KBM-7 (cell line): ENCODE measurements at places on chromosomes 7 and 10.

GRCh38 chr10:7206412-7207100 is 204.3 kb downstream of the SFMBT2 start:
- no peak for DNase-seq

DNA sequence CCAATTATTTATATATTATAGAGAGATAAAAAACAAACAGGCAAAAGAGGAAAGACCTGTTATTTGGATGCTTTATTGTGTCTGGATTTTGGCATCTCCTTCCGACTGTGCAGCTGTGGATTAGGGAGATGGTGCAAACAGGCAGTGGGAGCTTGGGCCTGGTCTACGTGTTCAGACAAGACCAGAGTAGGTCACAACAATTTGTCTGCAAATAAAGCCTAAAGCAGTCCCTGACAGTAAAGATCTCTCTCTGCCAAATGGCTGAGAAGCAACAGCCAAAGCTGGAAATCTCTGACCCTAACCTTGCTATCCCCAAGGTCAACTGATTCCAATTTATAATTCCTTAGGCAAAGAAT is 82.0 kb downstream of the ABLIM1 start:
- DNase-seq: no peak

- DNase-seq: no peak
Measured at GRCh38 chr10:74827694-74828093, 1.3 kb downstream of the KAT6B start.

GRCh38 chr7:100884736-100885439 is 4.6 kb downstream of the UFSP1 start:
- peak; percentile 72 for DNase-seq

DNA sequence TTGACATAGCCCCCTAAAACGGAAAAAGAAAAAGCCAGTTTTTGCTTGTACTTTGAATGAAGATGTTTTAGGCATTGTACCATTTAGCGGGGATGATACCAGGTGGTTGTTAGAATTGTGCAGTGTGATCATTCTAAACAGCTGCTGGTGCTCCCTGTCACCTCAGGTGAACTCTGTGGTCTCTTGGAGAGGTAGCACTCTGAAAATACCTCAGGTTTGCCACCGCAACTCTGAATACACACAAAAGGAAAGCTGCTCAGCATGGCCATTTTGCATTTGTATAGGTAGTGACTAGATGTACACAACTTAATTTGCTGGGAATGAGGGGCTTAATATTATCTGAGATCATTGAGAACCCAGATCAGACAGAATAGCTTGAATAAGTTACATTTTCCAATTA is 52.6 kb downstream of the PLEKHA8 start:
- no peak for DNase-seq

- DNase-seq: no peak
Measured at GRCh38 chr7:37174460-37174859, 274.2 kb downstream of the ELMO1 start.

- no peak for DNase-seq
Measured at GRCh38 chr7:44522315-44522714, 18.8 kb downstream of the NPC1L1 start.

DNA sequence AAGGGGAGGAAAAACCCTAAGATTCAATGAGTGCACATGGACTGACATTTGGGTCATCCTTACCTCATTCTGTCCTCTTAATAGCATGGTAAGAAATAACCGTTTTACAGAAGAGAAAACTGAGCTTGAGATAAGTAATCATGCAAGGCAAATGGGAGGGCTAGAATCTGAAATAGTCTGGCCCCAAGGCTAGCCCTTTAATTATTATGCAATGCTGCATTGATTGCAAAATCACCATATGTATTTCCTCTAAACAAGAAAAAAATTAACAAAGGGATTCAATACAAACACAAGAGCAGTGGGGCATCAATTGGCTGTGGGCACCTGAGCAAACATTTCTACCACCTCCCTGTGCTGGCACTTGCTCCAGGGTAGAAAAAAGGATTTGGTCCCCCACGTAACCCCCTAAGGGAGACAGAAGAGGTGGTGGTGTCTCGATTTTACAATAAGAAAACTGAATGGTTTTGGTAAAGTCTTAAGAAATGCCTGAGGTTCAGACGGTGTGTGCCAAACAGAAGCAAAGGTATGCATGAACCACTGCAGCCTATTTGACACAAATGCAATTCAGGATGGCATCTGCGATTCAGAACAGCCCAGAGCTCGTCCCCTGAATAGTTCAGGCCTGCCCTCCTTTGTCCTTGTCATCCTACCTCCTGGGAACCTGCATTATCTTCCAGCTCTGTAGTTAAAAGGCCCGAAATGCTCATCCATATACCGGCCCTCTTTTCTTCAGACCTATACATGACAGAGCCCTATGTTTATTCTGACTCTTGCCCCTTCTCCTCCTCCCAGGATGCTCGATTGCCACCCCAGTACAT is 23.6 kb downstream of the PIP4K2A start:
- DNase-seq: no peak

DNA sequence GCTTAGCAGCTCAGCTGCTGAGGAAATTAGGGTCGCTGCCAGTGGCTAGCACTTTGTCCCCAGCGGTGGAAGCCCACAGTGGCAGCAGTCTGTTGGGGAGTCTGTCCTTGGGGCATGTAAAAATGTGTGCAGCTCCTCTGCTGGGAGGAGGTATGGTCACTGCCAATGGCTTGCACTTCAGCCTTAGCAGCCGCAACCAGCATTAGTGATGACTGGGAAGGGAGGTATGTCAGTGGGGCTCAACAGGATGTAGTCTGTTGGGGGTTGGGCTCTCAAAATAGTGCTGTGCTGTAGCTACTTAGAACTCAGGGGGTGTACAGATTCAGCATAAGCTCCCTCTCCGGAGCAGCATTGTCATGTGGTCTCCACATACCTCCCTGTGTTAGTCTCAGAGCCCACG is 189.9 kb downstream of the ZEB1 start:
- no peak for DNase-seq

DNA sequence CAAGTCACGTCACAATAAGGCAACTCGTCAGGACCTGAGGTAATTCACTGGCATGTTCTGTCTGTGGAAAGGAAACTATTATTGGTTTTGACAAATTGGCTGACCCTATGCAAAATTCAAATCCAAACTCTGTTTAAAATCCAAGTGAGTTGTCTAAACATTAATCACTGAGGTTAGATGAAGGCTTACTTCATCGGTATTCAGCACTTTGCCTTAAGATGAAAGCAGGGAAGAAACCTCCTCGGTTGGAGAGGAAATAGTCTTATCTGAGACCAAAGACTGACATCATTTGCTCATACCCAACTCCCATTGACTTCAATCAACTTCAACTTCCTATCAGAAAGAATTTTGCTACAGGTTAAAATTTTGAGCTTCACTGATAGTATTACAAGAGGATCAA is 355.1 kb upstream of the MBL2 start:
- DNase-seq: no peak

- DNase-seq: no peak
Measured at GRCh38 chr10:20396701-20397100, 500.4 kb downstream of the NEBL start.

DNA sequence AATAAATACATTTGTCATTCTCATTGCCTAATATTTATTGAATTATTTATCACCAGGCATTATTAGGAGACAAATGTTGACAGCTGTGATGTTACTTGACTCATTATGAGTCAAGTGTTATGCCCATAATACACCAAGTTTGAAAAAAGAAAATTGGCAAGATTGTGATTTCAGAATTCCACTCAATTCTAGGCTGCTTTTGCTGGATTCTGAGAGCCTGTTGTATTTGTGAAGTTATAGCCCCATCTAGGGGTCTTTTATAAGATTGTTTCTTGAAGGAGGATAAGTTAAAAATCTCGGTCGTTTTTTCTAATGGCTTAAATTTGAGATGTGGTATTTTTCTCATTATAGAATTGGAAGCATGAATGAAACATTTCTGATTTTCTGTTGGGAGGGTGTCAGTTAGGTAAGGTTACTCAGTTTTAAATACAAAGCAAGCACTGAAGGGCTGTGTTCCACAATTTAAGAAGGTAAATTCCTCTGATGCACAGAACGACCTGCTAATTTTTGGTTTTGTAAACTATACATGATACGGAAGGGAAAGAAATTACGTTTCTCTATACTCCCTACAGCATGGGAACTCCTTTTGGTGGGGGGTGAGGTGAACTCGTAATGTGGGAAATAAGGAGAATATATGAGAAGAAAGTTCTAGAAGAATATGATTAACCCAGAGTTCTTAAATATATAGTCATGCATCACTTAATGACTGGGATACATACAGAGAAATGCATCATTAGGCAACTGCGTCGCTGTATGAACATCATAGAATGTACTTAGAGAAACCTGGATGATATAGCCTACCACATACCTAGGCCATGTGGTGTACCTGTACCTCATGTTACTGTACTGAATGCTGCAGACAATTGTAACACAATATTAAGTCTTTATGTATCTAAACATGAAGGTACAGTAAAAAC is 2.6 kb downstream of the STK31 start:
- peak; percentile 45 for DNase-seq

DNA sequence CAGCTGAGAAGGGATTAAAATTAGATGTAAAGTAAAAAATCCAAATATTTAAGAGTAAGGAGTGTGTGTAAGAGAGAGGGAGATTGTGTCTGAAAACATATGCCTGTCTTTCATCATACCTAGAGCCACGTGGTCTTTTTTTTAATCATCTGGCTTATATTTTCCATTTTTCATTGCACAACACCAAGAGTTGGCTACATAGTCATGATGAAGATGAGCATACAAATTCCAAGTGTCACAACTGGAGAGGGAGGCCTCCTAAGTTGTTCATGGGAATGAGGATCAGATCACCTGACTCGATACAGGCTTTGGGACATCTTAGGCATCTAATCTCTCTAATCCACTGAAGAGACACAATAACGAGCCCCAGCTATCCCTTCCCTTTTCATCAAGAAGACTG is 47.2 kb upstream of the CCDC3 start:
- no peak for DNase-seq

DNA sequence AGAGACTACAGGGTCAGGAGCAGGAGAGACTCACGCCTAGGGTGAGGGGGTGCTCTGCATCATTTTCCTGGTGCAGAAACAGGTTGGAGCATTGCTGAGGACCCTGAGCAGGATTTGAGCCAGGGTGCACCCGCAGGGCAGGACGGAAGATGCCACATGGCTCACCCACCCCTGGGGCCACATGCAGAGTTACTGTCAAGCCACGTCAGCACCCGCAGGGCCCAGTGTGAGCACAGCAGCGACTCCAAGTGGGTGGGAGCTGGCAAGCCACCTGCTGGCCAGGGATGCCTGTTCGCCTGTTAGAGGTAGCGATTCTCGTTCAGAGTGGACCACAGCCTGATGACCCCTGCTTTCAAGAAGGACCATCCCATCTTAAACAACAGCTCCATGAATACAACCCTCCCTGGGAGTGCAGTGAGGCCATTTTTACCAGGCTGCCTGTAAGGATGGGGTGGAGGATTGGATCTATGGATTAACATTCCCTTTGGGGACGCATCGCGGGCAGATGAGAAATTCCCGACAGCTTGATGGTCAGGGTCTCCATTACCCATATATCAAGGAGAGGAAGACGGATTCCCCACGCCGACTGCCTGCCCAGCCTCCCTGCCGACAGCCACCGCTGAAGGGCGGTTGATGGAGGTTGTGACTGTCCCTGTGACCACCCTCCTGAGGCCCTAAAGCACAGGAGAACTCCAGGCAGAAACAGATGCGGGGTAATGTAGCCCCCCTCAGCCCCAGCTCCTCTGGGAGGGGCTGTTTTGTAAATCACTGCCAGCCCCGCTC is 101.1 kb upstream of the RET start:
- no peak for DNase-seq

GRCh38 chr7:7817748-7818147 is 99.3 kb upstream of the RPA3 start:
- no peak for DNase-seq

DNA sequence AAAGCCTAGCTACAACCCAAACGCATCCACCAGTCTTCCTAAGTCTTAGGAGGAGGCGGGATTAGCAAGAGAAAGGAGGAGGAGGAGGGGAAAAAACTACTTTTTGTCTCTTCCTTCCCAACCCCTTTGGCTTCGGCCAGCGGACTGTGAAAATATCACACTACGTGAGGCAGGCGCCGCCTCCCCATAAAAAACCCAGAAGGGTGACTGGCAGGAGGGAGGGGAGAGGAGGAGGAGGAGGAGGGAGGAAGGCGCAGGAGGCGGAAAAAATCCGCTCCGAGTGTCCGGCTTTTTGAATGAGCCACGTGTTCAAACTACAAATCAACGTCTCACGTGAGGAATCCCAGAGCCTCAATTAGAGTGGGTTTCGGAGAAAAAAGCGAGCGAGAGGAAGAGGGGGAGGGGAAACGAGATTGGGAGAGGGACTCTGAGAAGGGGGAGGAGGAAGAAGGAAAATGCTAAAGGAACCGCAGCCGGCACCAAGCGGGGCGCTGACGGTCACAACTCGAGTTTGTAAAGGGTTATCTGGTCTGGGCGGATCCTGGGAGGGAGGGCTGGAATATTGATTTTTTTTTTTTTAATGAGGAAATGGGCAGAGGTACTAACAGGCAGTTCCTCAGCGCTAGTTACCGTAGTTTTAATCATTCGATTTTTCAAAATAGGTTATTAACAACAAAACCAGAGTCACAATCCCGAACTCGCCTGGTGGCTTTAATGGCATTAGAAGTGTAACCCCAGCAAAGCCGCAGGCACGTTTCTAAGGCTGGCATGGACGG is at the start of gene IGF2BP3:
Gene IGF2BP3, minus strand, starts transcription at position 162 of the 776 bp plus-strand sequence. CDS start 381 bp downstream, outside the sequence.
- peak; percentile 100 for DNase-seq

DNA sequence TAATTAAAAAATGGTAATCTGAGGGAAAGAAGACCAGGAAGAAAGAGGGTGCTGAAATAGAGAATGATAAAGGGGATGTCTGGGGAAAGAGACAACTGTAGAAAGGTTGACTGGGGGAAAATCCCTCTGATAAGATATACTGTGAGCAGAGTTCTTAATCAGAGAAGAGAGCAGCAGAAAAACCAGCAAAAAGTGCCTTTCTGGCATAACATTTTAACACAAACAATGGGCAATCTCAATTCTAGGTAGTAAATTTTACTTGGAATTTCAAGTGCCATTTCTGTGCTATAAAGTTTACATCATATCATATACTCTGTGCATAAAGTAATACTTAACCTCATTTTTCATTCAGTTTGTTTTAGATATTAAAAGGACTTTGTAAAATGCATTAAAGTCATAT is 251.9 kb upstream of the HGF start:
- DNase-seq: no peak

DNA sequence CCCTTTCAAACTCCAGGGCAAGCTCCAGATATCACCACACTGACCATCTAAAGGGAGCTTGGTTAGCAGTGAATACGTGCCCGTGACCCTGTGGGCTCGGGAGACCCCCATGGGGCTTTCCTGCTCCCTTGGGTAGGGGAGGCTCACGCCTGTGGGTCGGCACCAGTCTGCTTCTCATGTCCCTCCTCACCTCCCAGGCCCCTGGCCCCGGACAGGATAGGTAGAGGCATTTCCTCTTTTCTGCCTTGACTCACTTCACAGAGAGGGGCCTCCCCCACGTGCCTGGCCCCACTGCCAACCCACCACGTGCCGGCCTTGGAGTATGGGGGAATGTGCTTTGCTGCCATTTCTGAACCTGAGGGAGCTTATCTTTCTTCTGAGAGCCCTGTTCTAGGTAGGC is 131.3 kb upstream of the FAM20C start:
- peak; percentile 38 for DNase-seq

GRCh38 chr7:93382362-93382761 is 150.2 kb downstream of the VPS50 start:
- DNase-seq: no peak

- no peak for DNase-seq
Measured at GRCh38 chr7:81430150-81430549, 339.7 kb downstream of the HGF start.
